Kidney glomerular epithelial cell (primary cell): ENCODE measurements at places on chromosomes 3 and 15.

DNA sequence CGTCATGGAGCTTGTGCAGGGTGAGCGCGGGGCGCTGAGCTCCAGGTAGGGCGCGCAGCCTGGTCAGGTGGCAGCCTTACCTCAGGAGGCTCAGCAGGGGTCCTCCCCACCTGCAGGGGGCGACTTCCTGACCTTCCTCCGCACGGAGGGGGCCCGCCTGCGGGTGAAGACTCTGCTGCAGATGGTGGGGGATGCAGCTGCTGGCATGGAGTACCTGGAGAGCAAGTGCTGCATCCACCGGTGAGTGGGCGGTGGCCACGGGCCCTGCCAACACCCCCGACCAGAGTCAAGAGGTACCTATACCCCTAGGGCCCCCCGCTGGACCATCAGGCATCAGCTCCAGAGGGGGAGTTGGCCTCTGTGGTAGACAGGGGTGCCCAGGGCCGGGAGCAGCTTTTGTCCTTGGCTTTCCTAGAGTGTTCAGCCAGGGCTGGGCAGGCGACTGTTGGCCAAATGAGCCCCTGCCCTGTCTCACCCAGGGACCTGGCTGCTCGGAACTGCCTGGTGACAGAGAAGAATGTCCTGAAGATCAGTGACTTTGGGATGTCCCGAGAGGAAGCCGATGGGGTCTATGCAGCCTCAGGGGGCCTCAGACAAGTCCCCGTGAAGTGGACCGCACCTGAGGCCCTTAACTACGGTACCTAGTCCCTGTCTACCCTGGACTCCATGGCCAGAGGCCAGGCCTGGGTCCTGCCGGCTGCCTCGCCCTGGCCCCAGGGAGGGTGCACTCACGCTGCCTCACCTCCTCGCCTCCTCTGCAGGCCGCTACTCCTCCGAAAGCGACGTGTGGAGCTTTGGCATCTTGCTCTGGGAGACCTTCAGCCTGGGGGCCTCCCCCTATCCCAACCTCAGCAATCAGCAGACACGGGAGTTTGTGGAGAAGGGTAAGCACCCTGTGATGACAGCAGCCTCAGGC, 9.1 kb downstream of the FES start:
- no peak for DNase-seq

GRCh38 chr3:127819656-127820055, 2.7 kb downstream of the MGLL start:
- no peak for DNase-seq

DNA sequence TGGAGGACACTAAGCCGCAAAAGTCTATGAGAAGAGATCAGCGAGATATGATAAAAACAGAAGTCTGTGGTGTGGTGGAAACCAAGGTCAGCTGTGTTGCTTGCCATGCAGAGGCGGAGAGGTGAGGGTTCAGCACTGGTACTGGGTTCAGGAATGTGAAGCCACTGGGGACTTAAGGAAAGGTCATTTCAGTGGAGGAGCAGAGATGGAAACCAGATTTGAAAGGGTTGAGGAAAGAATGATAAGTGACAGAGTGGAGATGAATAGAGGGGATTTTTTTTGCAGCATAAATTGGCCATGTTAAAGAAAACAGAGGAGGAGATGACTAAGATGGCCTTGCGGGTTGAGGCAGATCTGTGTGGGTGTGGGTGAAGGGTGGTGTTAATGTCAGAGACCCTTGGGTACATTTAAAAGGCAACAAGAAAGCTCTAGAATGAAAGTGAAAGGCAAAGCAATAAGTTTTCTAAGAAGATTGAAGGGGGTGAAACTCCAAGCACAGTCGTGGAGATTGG, 265.5 kb downstream of the ADAMTSL3 start:
- DNase-seq: no peak

DNA sequence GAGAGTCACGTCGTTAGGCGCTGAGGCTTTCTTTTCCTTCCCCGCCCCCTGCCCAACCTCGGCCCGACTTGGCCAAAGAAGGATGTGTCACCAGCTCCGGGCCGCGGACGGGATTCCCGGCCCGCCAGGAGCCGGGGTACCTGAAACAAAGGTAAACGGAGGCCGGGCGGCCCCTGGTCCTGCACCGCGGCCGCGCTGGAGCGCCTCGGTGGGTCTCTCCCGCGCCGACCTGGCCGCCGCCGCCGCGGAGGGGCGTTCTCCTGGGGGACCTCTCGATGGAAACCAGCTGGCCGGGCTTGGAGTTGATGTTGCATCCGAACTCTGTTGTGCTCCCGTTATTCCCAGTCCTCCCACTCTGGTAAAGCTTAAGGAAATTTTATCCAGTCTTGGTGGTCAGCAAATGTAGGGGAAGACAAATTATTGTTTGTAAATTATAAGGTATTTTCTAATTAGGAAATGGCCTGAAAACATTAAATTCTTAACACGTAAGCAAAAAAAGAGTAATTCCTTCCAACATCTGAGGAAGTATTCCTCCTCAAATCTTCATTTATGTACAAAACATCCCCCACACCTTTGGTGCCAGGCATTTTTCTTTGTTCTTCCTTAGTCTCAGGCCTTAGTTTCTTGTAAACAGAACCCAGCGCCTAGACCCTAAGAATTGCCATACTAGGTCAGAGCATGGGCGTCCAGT, 888 bp downstream of the PPP2R3A start:
- no peak for DNase-seq

DNA sequence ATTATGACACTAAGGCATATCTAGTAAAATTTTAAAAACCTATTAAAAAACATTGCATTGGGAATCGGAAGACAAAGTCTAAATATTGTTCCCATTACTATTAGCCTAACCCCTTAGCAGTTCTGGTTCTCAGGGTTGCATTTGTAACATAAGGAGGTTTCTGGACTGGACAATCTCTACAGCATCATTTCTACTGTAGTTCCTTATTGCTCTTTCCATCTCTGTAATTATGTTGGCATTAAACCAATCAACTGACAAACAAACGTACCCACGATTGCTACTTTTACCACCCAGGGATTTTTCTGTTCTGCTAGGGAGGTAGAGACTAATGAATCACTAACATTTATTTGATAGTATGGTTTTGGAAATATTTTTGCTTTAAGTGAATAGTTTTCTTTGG, 190.8 kb downstream of the CBLB start:
- DNase-seq: no peak

GRCh38 chr3:47782446-47783308, 984 bp upstream of the SMARCC1 start:
- peak; percentile 34 for DNase-seq

- DNase-seq: no peak
These were observed 97.2 kb downstream of the SMAD6 start for GRCh38 chr15:66799242-66799641.

DNA sequence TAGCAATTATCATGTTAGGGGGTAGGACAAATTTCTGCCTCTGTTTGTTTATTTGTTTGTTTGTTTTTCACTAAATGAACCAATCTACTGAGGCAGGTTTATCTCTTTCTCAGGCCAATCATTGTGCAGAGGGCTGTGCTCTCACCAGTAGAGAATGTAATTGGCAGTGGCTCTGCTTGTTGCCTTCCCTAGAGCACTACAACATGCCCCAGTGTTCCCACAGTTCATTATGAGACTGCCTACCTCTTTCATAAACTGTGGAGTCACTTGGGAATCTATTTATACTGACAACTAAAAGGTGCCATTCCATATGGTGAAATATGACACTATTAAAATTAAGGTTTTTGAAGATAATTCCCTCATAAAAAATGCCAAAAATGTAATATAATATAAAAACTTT, 196.3 kb upstream of the ALCAM start:
- DNase-seq: no peak

DNA sequence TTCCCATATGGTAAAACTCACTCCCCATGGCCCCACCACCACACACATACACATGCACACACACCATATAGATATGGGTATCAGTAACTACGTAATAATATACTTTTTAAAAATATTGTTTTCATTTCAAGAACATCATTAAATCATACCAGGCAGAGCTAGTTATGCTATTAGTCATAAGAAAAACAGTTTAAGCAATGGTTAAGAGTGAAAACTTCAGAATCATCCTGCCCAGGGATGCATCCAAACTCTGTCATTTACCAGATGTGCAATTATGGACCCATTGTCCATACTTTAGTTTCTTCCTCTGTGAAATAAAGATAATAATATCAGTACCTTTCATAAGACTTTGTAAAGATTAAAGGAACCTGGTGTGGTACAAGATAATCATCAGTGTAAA, 608.3 kb downstream of the RBMS3 start:
- DNase-seq: no peak

- DNase-seq: no peak
These were observed 938.6 kb downstream of the NTRK3 start for GRCh38 chr15:87317900-87318299.

GRCh38 chr15:64209680-64210334, 47.0 kb upstream of the PPIB start:
- peak; percentile 58 for DNase-seq

DNA sequence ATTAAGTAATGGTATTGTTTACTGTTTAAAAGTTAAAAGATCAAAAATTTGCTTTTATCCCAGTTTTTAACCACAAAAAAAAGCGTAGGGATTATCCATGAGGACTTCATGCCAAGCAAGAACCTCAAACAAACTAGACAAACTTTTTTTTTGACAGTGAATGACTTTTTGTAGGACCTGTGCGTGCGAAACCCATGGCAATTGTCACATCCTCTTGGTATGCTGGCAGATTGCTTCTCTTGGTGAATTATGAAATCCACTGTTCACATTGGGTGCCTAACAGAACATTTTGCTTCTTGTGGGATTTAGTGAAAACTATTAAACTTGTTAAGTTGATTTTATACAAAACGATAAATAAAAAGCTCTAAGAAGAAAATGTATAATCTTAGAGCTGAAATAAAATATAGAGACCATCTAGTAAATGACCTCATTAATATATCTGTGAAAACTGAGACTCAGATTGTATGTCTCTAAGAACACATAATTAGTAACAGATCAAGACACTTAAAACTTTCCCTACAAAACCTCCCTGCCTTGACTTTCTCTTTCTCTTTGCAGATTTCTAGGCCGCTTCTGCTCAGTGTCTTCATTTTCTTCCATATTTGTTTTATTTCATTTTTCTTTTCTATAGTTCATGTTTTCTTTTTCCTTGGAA, 87.3 kb upstream of the CGNL1 start:
- DNase-seq: no peak

- peak; percentile 87 for DNase-seq
These were observed 232.8 kb upstream of the BHLHE40 start for GRCh38 chr3:4746241-4746958.

GRCh38 chr15:43239732-43240491, 19.1 kb upstream of the EPB42 start:
- DNase-seq: no peak

GRCh38 chr15:75705854-75706681, 6.6 kb downstream of the CSPG4 start:
- no peak for DNase-seq

- DNase-seq: no peak
These were observed 442.6 kb upstream of the PROK2 start for GRCh38 chr3:72227486-72228070.

DNA sequence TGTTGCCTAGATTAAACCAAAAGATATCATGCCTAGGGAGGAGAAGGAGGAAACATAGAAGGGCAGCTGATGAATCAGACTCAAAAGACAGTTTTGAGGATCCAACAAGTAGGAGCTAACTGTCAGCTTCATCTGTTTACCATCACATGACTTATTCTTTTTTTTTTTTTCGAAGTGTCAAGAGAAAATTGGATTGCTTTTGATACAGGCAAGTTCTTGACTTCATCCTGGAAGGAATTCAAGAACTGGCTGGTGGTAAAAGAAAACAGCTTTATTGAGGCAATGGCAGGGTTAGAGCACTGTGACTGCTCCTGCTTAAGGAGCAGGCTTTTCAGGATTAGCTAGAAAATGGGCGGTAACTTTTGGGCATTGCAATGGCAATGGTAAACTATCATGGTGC, 227.5 kb upstream of the KCNMB2 start:
- DNase-seq: no peak

- DNase-seq: peak; percentile 94
These were observed 25.9 kb downstream of the RAD18 start for GRCh38 chr3:8937064-8938020.

DNA sequence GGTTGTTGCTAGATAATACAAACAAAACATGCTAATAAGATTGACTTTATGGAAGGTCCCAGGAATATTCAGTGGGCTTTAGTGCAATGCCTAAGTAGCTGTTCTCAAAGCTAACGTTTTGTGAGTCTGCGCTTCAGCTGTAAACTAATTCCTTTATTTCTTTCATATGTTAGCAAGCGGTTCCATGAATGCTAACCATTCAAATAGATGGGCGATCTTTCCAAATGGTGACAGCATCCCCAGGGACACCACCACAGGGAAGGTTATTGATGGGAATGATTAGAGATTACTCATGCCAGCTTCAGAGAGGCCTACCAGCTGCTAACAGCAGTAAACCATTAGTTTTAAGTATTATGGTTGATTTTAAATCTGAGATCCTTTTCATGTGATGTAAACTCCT, 405.7 kb upstream of the MCTP2 start:
- no peak for DNase-seq

DNA sequence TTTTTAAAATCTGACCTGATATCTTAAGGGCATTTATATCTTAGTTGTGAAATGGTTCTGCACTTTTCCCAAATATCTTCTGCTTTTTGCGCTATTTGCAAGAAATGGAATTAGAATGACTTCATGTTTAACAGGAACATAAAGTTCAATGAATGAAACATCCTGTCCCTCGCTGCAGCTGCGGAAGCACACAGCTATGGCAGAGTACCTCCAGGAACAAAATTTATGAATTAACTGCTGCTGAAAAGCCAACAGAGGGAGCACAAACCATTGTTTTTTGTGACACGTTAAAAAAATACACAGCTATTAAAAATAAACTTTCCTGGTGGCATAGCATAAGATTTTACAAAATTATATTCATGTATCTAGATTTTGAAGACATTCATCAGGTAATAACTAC, 404.4 kb upstream of the MDFIC2 start:
- peak; percentile 64 for DNase-seq

DNA sequence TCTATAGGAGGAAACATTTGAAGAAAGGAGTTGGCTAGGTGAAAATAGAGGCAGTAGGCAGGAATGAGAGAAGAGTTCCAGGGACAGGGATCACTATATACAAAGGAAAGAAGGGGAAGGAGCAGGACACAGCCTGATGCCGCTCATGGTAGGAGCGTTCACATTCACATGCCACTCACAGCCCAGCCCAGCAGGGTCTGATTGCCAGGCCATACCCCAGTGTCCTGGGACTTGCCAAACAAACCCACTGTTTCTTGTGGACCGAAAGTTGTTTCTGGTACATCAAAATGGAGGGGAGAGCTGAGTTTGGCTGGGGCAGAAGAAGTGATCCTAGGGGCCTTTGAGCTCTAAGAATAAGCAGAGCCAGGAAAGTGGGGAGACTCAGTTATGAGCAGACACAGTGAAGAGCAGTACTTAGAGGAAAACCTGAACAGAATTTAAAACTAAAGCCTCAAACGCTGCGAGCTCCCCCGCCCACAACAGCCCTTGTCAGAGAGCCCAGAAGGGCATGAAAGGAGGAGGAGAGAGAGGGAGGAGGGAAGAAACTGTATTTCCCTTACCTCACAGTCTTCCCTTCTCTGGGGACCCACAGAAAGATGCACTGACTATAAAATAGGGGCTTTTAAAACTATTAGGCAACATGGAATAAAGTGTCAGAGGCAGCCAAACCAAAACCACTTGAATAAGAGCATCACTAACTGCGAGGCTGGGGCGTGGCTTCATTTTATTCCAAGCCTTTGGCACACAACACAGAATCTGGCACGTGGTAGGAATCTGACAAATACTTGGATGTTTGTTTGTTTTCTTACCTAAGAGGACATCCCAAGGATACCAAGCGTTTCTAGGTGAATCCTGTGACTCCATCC, 129.0 kb downstream of the RPL22L1 start:
- DNase-seq: no peak
